ENCODE measurements at places on chromosomes 11 and 22.

GRCh38 chr11:70460964-70461363, 62.6 kb downstream of the CTTN start:
- no peak for DNase-seq

DNA sequence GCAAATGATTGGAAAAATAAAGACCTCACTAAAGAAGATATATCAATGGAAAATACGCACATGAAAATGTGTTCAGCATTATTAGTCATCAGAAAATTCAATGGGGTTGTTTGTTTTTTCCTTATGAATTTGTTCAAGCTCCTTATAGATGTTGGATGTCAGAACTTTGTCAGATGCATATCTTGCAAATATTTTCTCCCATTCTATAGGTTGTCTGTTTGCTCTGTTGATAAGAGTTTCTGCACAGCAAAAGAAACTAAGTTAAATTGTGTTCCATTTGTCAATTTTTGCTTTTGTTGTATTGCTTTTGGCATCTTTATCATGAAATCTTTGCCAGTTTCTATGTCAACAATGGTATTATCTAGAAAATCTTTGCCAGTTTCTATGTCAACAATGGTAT, 633.9 kb upstream of the CHORDC1 start:
- no peak for DNase-seq

DNA sequence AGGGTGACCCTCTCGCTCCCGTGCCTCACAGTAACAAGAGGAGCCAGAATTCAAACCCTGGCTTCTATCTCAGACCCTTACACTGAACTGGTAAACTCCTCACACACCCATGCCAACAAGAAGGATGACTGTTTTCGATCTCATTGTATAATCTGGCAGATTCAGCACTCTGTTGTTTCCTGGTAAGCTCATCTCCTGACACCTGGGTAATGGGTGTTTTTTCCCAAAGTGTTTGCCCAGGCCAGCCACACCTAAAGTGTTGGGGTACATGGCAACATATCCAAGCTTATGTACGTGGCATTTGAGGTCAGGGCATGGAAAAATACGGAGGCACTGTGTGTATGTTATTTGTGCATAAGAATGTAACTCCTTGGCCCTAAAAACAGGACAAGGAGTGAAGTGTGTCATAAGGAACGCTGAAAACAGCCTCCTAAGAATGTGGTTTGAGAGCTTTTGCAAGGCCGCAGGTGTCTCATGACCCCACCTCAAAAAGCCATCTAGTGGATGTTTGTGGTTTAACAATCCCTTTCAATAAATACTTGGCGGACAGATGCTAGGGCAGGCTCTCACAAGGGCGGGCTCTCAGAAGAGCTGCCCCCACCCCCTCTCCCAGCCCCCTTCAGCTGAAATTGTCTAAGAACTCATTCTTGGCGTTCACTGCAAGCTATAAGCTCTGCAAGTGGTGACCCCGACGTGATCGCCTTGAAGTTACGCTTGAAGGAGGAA, at the start of gene MS4A15:
TSS of gene MS4A15 (plus strand) at position 561 of the 726 bp plus-strand sequence. CDS start 6,867 bp downstream, outside the sequence.
- DNase-seq, result no peak

DNA sequence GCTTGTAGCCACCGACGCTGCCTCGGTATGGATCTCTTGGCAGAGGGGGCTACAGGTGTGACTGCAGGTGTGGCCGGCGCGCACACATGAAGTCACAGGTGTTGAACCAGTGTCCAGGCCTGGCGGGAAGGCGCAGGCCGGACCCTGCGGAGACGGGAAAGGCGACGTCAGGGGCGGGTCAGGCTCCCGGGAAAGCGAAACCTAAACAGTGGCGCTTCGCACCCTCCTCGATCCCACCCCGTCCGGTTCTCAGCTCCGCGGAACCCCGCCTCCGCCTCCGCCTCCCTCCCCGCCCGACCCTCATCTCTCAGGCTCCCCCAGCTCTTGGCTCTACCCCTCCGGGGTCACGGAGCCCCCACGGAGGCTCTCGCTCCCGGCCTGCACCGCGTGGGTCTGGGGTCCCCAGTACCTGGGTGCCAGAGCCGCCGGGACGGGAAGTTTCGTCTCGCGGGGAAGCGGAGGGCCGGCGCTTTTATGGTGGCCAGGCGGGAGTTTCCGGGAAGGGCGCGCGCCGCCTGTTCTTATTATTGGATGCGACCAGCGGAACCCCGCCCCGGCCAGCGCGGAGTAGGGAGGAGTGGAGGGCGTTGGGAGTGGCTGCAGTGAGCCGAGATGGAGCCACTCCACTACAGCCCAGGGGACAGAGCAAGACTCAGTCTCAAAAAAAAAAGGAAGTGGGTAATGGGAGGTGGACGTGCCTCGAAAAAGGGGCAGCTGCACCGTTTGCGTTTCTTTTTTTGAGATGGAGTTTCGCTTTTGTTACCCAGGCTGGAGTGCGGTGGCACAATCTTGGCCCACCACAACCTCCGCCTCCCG, at the start of gene IRF7:
TSS of gene IRF7 (minus strand) at position 447 of the 816 bp plus-strand sequence. CDS start 586 bp downstream, outside the sequence.
- peak; percentile 82 for DNase-seq

- DNase-seq, result no peak
Observed at GRCh38 chr22:25407226-25407858, 157.1 kb upstream of the GRK3 start.

DNA sequence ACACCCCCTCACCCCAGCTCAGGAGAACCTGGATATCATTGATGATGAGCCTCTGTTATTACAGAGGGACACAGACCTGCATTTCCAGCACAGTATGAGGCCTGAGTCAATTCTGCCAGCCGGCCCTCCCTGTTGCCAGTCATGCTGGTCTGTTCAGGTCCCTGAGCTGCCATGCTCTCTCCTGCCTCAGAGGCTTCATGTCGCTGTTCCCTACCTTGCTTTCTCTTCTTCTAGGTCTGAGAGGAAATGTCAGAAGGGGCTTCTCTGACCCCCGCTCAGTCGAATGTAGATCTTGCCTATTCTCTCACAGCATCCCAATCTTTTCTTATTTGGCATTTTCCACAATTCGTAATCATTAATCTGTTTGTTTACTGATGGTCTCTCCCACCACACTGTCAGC, 21.8 kb upstream of the ABCC8 start:
- DNase-seq, result no peak

GRCh38 chr11:69834251-69834650, 15.0 kb upstream of the FGF3 start:
- DNase-seq, result no peak

- DNase-seq, result no peak
Observed at GRCh38 chr11:126113012-126113411, 50.3 kb upstream of the CDON start.

GRCh38 chr22:22031183-22031945, 48.8 kb upstream of the TOP3B start:
- no peak for DNase-seq

DNA sequence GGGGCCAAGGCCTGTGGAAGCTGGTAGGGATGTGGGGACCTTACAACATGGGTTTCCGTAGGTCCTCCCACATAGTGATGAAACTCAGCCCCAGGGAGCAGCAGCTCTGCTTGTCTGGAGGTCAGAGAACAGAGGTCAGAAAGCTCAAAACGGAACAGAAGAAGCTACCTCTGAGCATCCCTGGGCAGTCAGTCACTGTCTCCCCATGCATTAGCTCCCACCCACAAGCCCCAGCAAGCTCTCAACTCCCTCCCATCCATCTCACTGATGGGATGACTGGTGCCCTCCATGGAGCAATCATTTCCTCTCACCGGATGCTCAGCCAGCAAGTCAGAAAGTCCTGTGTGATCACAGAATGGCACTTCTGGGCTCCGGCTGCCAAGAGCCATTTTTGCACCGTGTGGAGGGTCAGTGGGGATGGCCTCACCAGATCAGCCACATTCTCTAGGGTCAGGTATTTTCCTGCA, 1.9 kb downstream of the TPP1 start:
- no peak for DNase-seq

All from activated effector memory CD4-positive, alpha-beta T cell treated with Interleukin-2 at 50 U/mL for 16 hours (primary cell).